ENCODE measurements at places on chromosomes 7 and 10.

GRCh38 chr10:102065561-102066398 lies 631 bp downstream of the HPS6 start:
- DNase-seq = peak; percentile 70

DNA sequence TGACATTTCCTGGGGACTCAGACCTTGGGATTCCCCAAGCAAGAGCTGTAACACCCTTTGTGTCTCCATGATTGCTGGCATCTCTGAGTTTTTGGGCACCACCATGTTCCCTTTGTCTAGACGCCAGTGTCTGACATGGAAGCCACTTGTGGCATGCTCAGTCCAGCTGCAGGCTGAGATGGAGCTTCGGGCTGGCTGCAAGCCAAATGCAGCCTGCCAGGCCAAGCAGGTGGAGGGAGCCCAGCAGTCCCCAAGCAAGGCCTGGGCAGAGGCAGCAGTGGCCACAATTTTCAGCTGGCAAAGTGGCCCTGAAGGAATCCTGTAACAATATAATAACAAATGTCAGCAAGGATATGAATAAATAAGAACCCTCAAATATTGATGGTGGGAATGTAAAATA lies 86.2 kb upstream of the ABCB5 start:
- DNase-seq = no peak

DNA sequence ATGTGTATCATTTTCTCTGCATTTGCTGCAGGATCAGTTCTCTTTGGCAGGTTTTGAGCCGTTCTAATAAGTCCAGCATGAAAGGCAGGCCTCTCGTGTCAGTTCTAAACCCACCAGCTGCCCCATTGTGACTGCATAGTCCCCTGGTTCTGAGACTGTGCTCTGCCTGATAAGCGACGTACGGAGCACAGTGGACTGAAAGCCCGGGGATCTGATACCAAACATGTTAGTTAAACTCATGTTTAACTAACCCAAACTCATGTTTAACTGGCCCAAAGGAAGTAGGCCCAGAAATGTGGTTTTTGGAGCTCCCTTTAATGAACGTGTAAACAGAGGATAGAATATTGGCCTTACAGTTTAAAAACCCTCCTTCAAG lies 98.0 kb upstream of the PDCD4 start:
- DNase-seq = no peak

DNA sequence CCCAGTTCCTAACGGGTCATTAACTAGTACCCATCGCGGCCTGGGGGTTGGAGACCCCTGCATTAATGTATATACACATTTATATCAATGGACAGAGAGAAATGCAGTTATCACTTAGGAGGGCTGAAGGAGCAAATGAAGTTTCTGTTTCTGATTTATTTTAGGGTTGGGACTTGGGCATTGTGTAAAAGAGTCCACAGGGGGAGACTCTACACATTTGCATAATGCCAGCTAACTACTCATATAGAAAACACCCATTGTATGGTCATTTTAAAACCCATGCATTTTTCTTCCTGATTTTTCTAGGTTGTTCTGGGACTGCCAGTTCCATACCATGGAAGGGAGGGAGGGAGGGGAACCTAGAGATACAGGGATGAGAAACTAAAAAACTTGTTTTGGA lies 23.5 kb downstream of the BCCIP start:
- DNase-seq = no peak

- no peak for DNase-seq
Observed at GRCh38 chr10:12509794-12510100, 160.4 kb downstream of the CAMK1D start.

DNA sequence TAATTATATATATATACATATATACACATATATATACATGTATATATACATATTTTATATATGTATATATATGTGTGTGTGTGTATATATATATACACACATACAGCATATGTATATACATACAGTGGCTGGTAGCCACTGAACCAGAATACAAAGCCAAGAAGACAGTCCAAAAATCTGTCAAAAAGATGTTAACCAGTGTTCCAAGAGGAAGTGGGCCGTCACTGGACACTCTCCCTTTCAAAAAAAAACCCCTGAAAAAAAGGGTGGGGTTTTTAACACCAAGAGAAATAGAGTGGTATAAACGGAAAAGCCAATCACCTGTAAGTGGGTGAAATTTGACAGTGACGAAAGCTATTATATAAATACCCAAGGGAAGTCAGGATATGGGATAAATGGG lies 31.1 kb upstream of the C1GALT1 start:
- no peak for DNase-seq

DNA sequence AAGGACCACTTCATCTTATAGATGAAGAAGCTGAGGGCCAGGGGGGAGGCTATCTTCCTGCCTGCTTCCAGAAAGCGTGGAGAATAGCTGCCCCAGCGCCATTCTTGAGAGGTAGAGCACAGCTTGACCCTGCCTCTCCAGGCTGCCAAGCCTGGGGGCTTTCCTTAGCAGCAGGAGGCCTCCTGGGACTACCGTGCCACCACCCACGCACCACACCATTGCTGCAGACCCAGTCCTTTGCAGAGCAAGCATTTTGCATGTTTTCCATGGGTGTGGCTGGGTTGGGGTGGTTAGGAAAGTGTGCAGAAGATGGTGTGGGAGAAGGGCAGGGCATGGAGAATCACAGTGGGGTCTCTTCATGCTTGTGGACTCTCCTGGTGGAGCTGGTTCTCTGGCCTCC lies 64.9 kb downstream of the TBXAS1 start:
- DNase-seq = no peak

- no peak for DNase-seq
Observed at GRCh38 chr10:128859738-128860386, 607.2 kb upstream of the MGMT start.

DNA sequence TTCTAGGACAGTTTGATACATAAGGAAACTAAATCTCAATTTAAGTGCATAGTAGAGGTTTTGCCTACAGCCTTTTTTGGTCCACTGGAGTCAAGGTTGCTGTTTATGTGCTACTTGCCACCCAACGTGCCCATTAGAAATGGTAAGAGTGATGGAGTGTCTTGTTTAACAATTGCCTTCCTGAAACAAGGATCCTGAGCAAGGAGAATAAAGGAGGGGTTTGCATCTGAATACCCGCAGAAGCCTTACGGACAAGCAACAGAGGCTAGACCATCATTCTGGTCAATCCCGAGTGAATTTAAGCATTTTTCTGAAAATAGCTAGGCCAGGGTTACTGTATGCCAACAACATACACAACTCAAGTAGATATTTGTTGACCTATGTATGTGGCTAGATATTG lies 63.6 kb downstream of the MARCHF5 start:
- DNase-seq = no peak

DNA sequence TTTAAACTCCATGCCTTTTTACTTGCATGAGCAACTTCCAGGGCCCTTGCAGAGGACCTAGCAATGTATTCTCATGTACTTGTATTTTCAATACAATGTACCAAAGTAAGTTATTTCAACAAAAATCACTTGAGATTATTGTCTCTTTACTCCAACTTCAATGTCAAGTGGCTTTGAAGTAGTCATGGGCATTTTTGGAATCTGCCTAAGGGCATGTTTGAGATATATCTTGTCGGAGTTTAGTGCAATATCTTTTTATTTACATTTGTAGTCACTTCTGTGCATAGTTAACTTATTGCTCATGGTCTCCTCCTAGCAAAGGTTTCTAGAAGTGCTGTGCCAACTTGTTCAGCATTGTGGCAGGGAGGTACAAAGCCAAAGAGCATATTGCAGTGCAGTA lies 508.7 kb upstream of the SEMA3D start:
- no peak for DNase-seq

DNA sequence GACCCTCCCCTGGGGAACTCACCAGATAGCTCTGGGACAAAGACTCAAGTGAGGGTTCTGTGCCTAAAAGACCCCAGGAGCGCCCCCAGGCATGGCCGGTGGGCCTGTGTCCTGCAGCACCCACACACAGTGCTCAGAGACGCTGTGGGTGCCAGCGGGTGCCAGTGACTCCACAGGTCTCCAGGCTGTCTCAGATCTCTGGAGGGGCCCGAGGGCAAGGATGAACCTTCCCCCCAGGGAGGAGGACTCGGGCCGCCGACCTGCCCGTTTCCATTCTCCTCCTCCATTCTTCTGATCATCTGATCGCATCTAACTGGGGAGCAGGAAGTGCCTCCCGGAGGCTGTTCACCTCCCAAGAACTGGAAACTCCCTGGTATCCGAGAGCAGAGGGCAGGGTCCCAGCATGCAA lies 980 bp downstream of the ADAM8 start:
- DNase-seq = no peak

- no peak for DNase-seq
Observed at GRCh38 chr10:77264107-77264506, 373.5 kb downstream of the KCNMA1 start.

DNA sequence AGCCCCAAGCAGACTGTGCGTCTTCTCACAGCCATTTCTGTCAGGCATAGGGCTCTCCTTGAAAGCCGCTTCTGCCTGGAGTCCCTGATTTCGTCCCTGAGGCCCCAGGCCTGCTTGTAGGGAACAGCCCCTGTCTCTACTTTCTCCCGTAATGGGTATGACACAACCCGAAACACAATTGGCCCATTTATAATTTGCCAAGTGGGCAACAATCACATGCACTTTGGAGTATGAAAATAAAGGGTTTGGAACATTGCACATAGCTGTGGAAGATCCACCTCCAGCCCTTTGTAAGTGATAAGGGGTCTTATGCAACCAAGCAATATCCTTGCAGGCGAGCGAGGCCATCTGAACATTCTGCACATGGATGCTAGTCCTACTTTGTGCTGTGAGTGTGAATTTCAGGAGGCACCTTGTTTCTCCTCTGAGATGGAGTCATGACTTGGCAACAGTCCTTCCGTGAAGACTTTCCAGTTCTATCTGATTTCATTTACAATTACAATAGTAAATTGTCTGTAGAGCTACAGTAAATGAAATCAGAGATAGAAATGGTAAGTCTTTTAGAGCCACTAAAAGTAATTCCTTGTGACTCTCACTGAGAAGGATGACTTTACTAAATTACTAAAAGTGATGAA lies 141.5 kb downstream of the CUBN start:
- DNase-seq = no peak

- DNase-seq = peak; percentile 41
Observed at GRCh38 chr10:48468866-48469511, 135.9 kb downstream of the ARHGAP22 start.
